ENCODE measurements at places on chromosomes 11 and 22.

- no peak for DNase-seq
These were observed 60.5 kb upstream of the MMP13 start for GRCh38 chr11:103016031-103016430.

GRCh38 chr22:27820896-27821866, 19.6 kb upstream of the MN1 start:
- no peak for DNase-seq

GRCh38 chr11:126060757-126061171, 1.9 kb downstream of the CDON start:
- DNase-seq, result no peak

- DNase-seq, result no peak
These were observed 6.9 kb upstream of the NRXN2 start for GRCh38 chr11:64729851-64730382.

DNA sequence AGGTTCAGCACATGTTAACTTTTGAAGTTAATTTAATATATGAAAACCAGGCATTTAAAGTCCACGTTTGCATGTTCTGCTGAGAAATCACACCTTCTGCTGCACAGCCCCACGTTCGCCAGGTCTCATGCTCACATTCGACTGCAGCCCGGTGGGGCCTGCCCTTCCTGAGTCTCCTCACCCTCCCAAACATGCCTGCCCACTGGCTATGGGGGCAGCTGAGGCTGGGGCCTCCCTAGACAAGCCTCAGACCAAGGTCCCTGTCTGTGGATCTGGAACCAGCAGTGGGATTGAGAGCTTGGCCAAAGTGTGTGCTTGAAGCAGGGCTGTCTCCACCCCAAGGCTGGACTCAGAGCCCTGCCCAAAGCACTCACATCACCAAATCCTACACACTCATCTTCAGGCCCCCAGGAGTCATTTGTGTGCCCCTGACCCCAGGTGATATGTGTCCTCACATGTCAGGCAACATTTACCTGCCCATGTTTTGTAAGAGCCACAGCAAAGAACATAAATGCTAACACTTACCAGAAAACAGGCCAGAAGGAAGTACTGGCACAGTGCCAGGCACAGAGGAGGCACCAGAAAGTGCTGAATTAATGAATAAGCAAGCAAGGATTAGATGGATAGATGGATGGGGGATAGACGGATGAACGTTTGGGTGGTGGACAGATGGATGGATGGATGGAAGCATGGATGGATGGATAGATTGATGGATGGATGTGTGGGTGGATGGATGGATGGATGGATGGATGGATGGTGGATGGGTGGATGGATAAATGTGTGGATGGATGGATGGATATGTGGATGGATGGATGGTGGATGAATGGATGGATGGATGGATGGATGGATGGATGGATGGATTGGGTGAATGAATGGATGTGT, 9.4 kb upstream of the FADD start:
- no peak for DNase-seq

DNA sequence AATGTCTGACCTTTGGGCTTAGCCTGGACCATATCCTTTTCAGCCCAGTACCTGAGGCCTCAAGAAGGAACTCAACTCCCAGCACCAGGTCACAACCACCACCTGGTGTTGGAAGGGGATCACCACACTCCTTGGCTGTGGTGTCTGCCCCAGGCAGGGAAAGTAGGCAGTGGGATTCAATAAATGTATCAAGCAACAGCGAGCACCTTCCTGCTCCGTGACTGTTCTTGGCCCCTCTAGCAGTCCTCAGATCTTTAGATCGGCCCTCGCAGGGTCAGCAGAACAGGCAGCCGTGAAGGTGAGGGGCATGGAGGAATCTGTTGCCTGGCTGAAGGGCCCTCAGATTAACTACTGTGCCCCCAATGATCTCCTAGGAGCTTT, 15.9 kb downstream of the ARFGAP2 start:
- DNase-seq, result no peak

GRCh38 chr22:37476389-37477329, 9.5 kb downstream of the MFNG start:
- DNase-seq, result no peak

DNA sequence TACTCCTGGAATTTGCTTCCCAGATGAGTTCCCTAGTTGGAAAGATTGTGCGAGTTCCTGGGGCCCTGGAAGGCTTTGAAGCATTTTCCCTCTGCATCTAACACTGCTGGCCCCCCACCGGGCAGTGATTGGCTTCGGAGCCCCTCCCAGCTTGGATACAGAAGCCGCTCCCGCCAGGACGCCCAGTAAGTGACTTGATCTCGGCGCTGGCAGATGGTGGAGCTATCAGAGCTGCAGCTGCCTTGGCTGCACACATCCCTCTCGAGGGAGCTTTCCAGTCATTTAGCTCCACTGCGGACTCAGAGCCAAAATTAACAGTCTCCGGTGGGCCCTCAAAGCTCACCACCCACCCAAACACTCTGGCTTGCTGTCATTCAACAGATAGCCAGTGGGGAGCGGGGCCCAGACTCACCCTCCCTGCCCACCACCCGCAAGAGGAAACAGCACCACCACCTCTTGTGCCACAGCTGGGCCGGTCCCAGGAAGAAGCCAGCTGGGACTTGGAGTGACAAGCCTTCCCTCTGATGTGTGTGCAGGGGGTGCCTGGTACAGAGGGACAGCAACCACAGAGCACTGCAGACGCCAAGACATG, 162.3 kb downstream of the TRIM29 start:
- no peak for DNase-seq
